ENCODE measurements at places on chromosomes 4 and X. TPM values are rescaled to one million over a fixed set of nuclear protein-coding genes. Genes with fewer than 3 reads are reported as not detected.

GRCh38 chr4:63937961-63938360, 471.3 kb downstream of the TECRL start:
- no peak for DNase-seq

- no peak for DNase-seq
These were observed 32.1 kb downstream of the F11 start for GRCh38 chr4:186298031-186298647.

TCEAL2 gene
- total RNA-seq, result 2.9 TPM

CFP gene
- 12.7 TPM for total RNA-seq

DNA sequence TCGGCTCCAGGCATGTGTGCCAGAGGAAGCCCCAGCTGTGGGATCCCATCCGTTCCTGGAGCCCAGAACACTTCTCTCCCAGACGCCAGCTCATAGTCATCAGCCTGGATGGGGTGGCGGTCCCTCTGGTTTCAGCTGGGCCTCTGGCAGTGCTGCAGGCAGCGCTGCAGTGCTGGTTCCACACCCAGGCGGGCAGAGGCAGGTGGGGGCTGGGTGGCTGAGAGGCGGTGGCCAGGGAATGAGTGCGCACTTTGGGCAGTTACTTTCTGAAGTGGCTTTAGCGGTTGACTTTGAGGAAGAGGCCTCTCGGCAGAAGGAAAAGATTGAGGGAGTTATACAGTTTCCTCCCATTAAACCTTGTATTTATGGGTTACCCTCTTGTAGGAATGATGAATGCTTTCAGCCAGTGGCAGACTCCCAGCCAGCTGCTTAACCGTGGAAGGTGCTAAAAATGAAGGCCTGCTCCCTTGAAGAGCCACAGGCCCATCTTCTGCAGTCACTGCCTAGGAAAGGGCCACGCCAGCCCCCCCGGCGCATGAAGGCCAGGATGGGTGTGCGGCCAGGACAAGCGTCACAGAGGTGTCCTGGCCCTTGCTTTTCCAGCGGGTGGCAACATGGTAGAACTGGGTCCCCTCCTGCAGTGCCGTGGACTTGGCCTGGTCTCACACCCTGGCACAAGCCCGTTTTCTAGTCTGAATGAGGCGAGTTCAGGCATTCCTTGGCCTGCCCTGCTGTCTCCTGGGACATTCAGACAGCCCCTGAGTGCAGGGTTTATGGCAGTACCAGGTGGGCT, 9.9 kb downstream of the TADA2B start:
- no peak for DNase-seq

PRR32 gene
- not detected for total RNA-seq

CXCL5 gene
- not detected for total RNA-seq

GRCh38 chr4:17866810-17867209, 56.0 kb downstream of the NCAPG start:
- DNase-seq, result no peak
